ENCODE measurements at places on chromosomes 1 and 21.

DNA sequence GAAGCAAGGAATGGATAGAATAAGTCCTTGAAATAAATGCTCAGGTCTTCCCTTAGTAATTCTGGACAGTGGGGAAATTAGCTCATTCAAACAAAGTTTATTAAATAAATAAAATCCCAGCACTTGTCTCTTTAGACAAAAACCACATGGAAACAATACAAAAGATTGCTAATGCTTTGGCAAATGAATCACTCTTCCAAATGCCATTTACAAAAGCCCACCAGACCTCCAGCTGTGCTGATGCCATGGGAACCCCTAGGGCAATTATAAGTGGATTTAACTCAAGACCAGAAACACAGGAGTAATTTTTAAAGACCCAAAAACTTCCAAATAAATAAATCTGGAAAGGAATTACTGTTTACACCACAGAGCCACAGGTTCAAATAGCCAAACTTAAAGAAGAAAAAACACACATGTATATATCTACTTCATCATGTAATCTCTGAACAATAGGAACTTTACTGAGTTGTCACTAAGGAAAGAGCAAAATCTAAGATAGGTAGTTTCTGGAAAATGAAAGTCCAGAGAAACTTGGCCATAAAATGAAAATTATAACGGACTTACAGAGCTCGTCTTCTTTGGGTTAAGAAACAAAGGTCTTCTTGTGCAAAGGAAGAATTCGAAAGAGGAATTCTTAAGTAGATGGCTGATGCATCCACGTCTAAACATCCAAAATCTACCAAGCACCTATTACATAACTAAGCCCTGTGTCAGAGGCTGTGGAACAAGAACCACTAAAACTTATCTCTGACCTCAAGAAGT is 399.4 kb downstream of the SMYD3 start:
- no peak for DNase-seq

DNA sequence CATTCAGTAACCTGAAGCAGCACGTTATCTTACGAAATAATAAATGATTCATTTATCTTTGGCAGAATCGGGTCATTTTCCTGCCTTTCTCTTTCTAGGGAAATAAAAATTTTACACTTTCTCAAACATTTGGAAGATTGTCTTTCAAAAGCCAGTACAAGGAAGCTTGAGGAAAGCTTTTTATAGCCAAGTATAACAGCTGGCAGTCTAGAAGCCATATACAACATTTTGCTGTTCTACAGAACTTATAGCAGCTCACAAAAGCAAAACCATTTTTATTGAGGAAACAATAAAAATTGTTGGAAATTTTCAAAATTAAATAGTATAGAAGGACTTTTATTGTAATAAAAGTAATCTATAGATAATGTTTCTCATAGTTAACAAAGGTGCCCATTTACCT is 448.6 kb downstream of the SMYD3 start:
- no peak for DNase-seq

DNA sequence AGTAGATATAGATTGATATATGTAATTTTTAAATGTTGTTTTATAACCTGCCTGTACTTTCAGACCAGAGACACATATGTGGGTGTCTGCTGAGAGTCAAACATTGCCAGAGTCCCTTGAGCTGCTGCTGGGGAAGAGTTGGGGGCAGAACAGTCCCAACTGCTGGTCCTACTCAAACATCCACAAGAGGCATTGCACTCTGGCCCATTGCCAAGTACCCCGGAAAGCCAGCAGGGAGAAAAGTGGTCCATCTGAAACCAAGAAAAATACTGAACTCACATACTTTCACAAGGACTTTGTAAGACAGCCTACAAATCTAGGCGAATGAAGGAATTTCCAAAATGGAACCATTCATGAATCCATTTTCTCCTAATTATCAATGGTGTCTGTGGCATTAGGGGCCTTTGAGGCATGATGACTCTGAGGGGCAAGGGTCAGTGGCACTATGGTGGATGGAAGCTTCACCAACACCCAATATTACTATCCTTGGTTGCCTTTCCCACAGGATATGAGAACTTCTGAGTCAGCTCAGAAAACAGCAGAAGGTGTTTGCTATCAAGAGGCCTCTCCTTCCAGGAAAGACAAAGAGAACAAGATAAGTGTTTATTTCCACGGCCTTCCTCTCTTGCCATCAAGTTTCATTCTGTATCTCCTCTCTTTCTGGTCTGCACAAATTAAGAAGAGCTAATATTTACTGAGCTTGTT is 7.3 kb upstream of the TBX15 start:
- DNase-seq, result no peak

- DNase-seq, result peak; percentile 2
Observed at GRCh38 chr21:31772674-31773555, 41.0 kb upstream of the SCAF4 start.

DNA sequence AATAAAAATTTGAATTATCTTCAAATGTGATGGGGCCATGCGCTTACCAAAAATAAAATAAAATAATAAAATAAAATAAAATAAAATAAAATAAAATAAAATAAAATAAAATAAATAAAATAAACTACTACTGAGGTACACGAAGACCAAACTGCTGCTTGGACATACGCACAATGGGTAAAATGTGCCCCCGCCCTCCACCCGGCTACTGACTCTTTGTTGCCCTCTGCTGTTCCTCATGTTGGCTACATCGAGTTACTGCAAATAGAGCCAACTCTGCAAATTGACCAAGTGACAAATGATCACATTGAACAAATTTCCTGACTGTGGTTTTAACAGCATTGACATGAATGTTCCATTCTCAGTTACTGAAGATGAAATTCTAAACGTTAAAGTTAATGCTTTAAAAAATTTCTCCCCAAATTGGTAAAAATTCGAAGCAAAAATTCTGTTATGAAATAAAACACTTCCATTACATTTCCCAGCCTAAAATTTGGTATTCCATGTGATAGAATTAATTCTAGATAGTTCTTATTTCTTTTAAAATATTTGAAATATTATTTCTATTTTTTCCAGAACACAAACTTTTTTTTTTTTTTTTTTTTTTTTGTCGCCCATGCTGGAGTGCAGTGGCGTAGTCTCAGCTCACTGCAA is 18.8 kb upstream of the MAP1LC3C start:
- DNase-seq, result peak; percentile 69

GRCh38 chr21:45112371-45112770 is 38.0 kb downstream of the ADARB1 start:
- no peak for DNase-seq

DNA sequence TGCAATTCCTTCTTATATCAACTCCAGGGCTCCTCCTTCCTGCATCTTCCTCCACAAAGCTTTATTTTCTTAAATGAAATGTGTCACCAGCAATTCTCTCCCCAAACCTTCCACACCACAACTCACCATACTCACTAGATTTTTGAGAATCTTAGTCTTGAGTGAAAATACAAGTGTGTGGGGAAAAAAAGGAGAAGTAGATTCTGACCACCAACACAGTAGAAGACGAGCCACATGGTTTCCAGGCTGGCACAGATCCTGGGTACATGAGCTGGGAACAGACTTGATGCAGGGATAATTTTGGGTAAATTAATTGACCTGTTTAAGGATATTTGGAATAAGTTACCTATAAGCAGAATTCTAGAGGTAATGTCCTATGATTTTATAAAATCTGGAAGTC is 72.8 kb upstream of the KCNJ15 start:
- no peak for DNase-seq

GRCh38 chr1:172818841-172819527 is 160.1 kb downstream of the FASLG start:
- DNase-seq, result peak; percentile 37

- DNase-seq, result no peak
Observed at GRCh38 chr21:21230672-21231071, 232.5 kb downstream of the NCAM2 start.

DNA sequence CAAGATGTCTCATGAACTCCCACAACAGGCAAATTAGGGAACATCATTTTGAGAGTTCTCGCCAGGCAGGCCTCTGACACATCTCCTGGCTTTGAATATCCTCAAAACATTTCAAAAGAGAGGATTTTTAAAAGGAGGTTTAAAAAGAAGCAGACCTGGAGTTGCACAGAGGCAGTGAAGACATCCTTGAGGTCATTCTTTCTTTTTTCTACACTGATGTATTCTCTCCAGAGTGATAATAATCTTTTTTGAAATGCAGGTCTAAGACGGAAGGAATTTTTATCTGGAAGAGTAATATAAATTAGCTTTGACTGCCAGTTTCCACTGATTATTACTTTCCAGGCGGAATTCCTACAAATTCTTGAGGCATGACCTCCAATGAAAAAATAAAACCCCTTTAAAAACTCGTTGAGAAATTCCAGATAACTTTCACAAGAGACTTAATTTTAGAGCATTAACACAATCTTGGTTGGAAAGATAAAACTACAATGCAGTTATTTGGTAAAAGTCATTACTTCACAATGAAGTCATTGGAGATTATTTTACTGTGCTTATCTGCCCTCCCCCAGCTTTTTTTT is 125.0 kb downstream of the LYPLAL1 start:
- no peak for DNase-seq

- DNase-seq, result no peak
Observed at GRCh38 chr1:45929257-45929687, 125.9 kb downstream of the MAST2 start.

DNA sequence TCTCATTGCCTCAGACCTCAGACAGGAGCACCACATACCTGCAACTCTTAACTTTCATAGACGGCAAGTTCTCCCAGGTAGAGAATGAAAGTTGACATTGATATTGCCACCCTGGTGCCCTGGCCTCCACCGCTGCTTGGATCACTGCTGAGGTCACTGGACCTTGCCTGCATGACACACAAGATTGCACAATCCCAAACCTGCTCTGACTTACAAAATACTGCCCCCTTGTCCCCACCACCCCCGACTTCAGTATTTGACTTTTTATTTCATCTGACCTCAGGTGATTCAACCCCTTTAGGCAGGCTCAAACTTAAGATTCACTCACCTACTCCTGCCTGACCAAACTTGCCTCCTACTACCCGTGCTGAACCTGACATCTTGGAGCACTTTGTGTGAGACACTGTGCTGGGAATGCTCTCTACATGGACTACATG is 43.1 kb upstream of the S1PR1 start:
- no peak for DNase-seq

DNA sequence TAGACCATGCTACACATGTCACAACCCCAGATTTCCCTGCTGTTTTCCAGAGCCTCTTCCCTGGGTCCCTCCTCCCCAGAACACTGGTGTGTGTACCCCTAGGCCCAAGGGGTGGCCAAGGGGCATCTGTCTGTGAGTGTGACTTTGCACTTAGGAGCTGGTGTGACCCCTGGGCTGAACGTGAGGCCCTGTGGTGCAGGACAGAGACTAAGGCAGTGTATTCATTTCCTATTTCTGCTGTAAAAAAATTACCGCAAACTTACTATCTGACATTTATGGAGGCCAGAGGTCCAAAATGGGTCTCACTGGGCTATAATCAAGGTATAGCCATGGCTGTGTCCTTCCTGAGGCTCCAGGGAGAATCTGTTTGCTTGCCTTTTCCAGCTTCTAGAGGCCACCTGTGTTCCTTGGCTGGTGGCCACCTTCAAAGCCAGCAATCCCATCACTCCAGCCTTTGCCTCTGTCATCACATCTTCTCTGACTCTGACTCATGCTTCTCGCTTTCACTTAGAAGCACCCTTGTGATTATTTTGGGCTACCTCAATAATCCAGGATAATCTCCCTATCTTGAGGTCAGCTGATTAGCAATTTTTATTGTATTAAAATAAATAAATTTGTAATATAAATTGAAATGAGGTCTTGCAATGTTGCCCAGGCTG is 24.0 kb upstream of the ELOA start:
- no peak for DNase-seq

DNA sequence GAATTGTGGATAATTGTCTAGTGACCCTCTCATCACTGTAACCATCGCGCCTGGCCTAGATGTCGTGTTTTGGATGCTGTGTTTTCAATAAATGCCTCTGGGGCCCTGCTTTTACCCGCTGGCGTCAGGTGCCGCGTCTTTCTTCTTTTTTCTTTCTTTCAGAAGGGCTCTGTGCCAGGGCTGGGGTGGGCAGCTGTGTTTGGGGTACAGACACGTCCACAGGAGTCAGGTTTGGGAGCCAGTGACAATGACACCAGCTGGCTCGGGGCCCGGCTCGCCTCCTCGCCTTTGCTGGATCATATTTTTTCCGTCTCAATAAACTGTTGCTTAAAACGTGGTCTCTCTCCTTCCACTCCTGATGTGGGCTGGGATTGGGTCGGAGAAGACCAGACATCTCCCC is 16.1 kb downstream of the TMEM201 start:
- no peak for DNase-seq

DNA sequence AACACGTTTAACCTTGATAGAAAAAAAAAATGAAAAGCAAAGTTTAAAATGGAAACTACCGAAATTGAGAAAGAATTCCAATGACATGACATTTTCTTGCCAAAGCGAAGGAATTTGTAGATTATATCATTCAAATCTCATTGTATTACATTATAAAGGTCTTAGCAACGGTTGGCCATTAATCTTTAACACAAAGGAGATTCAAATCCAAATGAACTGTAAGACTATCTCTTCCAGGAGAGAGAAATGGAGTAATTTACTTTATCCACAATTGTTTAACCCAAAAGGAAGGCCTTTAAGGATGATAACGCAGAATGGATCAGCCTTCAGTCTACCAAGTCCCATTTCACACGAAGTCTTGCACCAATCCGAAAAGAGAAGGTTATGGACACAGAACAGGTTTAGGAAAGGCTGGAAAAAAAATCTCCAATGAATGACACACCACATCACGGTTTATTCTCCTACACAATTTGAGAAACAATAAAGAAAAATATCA is 1.5 kb downstream of the ENAH start:
- DNase-seq, result peak; percentile 54

DNA sequence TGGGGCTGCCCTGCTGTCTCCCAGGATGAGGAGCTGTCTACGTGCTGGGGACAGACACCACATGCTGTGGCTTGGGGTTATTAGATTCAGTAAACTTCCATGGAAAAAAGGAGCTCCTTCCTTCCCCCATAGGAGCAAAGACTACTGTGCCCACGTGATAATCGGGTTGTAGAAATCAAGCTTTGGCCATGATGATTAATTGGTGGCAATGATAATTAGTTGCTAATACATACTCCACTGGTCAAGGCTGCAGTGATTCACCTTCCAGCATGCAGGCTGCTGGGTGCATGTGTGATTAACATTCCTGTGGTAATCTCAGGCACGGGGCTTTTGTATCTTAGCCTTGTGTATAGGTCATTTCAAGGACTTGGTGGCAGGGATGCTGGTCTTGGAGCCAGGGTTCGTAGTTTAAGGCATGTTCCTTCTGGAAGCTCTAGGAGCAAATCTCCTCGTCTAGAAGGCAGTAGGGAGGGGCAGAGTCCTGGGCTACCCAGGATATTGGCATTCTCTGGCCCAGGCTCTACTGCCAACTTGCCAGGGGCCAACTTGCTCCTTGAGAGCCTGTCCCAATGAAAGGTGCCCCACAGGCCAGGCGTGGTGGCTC is 41.4 kb downstream of the TMCO4 start:
- no peak for DNase-seq

DNA sequence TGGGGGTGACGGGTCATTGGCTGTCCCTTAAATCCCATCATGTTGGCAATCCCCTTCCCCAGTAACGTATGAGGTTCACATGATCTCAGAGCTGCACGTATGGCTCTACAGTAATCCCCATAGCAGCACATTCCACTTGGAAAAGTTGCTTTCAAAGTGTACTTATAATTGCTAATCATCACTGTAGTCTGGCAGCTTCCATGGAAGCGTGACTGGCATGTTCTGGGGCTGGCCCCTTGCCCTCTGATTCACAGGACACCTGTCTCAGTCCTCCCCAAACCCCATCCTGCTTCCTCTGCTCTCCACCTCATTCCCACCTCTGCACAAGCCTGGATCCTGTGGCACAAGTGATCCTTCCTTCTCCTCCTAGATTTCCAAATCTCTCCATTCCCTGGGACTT is 102.2 kb downstream of the TSEN15 start:
- no peak for DNase-seq

Measured in pons (tissue), 1 donor.